ENCODE measurements at places on chromosomes 6 and 20.

- no peak for DNase-seq
Observed at GRCh38 chr20:62308102-62308822, 5.5 kb downstream of the ADRM1 start.

DNA sequence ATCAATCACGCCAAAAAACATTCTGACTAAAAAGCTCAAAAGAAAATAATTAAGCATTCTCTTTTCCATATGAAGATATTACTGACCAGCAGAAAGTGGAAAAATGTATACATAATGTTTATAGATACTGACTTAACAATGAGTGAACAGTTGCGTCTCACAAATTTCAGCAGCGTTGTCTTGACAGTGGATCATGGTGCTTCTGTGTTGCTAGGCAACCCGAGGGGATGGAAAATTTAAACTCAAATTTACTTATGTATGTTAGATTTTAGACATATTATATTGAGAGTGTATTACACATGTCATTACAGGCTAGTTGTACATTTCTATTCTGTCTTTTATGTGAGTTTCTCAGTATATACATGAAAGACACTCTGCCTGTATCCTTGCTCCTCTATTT, 110.2 kb downstream of the LAMA2 start:
- DNase-seq: no peak

DNA sequence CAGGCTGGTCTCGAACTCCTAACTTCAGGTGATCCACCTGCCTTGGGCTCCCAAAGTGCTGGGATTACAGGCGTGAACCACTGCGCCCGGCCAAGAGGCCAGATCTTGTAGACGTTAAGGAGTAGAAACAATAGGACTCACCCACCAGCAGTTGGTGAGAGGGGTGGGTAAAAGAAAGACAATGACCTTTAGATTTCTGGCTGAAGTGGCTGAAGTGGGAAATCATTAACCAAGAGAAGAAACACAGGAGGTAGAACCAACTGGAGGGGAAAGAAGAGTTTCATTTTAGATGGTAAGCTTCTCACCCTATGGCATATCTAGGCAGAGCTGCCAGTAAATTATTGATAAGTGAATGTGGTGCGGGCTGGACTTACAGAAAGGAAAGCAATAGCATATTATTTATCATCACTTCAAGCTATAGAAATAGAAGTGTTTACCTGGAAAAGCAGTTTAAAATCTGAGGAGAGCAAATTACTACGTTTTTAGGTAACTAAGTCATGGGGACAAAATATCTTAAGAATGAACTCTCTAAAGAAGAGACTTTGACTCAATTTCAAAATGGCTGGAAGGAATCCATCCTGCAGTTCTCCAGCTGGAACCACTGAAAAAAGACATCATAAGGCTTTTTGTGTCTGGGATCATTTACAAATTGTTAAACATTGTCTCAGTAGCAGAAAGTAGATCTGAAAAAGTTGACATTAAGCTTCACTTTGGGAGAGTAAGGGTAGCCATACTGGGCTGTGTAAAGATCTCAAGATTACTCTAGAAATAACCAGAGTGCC, 109.6 kb downstream of the ALDH8A1 start:
- DNase-seq: no peak

GRCh38 chr6:146876271-146877151, 277.7 kb downstream of the ADGB start:
- DNase-seq: no peak

DNA sequence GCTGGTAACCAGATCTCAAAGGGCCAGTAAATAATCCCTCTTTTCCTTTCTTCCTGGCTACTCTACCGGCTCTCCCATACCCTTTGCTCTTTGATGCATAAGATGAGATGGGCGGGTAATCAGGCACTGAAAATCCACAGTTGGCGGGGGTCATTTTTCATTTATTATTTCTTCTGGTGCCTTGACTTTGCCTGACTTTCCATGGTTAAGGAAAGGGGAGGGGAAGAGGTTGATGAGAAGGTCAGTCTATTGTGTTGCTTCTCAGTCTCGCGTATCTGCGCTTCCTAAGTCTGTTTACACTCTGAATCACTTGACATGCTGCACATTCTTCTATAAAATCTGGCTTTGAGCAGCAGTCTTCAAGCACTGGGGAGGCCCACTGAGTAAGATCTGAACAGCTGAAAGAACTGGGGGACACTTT, 121.1 kb upstream of the HDGFL1 start:
- no peak for DNase-seq

- no peak for DNase-seq
Observed at GRCh38 chr20:50381771-50382593, 128.2 kb upstream of the PTPN1 start.

DNA sequence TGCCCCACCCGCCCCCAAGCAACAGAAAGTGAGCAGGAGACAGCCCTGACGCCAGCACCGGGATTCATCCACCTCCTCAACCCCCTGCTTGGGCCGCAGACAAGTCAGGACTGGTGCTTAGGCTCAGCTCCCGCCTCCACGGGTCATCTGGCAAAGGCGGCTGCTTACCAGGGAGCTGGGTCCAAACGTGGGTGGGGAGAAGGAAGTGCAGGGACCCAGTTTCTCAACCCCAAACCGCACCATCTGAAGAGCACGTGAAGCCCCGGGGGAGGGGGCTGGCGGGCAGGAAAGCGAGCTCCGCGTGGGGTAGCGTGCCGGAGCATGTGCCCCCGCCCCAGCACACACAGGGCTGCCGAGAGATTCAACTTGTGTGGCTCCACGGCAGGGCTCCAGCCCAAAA, 87.2 kb downstream of the BMP7 start:
- DNase-seq: peak; percentile 28

DNA sequence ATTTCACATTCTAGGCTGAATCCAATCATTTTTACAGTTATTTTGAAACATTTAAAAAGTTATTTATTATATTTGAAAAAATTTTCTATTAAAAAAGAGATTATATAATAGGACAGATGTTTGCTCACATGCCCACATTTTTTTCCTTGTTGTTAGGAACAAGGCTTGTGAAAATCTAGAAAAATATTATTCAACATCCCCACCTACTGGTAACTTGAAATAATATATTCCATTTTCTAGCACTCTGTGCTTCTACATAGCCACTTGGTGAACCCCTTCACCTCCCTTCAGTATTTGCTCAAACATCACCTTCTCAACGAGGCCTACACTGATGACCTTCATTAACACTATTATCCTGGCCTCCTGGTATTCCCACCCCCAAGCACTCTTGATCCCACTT, 18.3 kb upstream of the GPRC6A start:
- DNase-seq: peak; percentile 52

DNA sequence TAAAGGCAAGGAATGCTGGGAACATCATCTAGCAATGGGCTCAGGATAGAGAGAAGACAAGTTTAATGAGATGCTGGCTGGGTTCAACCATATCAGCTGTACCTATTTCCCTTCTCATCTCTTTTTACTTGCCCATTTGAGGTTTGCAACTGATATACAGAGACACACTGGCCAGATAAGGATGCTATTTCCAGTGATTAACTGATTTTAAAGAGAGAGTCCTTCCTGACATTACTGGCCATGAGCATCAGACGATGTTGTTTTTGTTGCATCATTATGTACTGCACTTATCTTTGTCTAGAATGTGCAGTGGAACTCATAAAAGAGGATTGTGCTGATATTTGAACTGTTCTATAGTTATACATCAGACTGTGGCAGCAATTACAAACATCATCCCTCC, 252.7 kb downstream of the BTBD3 start:
- no peak for DNase-seq
